Small intestine (tissue), 16 donors: ENCODE measurements at places on chromosomes 5 and 9. TPM values are rescaled to one million over a fixed set of nuclear protein-coding genes. Genes with fewer than 3 reads are reported as not detected.

DNA sequence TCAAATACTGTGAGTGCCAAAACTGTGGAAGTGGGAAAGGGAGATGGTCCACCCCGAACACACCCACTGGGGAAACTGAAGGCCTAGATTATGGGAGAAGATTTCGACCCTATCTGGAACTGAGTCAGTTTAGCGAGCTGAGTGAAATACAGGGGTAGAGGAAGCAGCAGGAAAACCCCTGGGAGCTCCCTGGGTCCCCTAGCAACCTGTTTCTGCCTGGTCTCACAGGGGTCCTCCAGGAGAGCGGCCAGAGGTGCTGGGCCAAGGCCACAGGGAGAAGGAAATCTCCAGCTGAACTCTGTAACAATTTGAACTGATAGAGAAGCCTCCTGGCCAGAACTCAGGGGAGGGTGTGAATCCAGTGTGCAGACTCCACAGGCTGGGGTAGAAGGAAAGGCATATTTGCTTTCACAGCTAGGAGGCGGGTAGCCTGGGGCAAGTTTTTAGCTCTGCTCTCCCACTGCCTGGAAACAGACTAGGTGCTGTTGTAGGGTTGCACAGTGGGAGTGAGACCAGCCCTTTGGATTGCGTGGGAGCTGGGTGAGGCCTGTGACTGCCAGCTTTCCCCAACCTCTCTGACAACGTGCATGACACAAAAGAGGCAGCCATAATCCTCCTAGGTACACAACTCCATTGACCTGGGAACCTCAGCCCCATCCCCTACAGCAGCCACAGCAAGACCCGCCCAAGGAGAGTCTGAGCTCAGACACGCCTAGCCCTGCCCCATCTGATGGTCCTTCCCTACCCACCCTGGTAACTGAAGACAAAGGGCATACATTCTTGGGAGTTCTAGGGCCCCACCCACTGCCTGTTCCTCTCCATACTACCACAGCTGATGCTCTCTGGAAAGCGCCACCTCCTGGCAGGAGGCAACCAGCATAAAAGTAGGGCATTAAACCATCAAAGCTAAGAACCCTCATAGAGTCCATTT lies 78.8 kb upstream of the GPBP1 start:
- H3K27me3 ChIP-seq: no peaks in the 10 kb centered on the region
- peak; percentile 86 for DNase-seq
- H3K27ac ChIP-seq: peak overlapping the region; percentile 43
- H3K4me1 ChIP-seq: peaks cover 11% of the 10 kb centered on the region
- H3K4me3 ChIP-seq: no peak overlapping the region

GRCh38 chr5:149583394-149583793 lies 2.1 kb downstream of the ARHGEF37 start:
- no peaks in the 10 kb centered on the region for H3K36me3 ChIP-seq
- no peaks in the 10 kb centered on the region for H3K27me3 ChIP-seq
- DNase-seq: no peak
- H3K4me3 ChIP-seq: no peak overlapping the region
- H3K27ac ChIP-seq: no peak overlapping the region
- peaks cover 8% of the 10 kb centered on the region for H3K4me1 ChIP-seq

- DNase-seq: peak; percentile 65
- H3K27ac ChIP-seq: peak overlapping the region; percentile 96
- H3K4me1 ChIP-seq: no peaks in the 10 kb centered on the region
- no peaks in the 10 kb centered on the region for H3K36me3 ChIP-seq
- peak overlapping the region; percentile 41 for H3K4me3 ChIP-seq
- no peaks in the 10 kb centered on the region for H3K27me3 ChIP-seq
Observed at GRCh38 chr9:21558615-21559401, 76.7 kb upstream of the IFNE start.

DNA sequence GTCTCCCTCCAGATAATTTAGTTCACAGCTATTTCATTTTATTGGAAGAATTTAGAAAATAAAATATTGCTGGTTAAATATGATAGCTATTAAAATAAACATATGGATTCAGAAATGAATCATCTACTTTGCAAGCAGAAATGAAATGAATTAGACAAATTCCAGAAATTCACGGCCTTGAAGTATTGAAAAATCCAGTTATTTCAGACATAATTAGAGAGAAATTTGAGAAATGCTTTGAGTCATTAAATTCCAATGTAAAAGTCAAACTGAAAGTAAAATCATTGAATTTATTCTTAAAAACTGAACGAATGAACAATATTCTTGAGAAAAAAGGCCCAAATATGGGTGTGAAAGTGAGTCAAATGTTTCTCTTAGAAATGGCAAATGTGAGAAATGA lies 632.6 kb upstream of the EDIL3 start:
- H3K27me3 ChIP-seq: no peaks in the 10 kb centered on the region
- DNase-seq: no peak
- no peaks in the 10 kb centered on the region for H3K4me1 ChIP-seq
- H3K27ac ChIP-seq: no peak overlapping the region
- H3K36me3 ChIP-seq: no peaks in the 10 kb centered on the region

DNA sequence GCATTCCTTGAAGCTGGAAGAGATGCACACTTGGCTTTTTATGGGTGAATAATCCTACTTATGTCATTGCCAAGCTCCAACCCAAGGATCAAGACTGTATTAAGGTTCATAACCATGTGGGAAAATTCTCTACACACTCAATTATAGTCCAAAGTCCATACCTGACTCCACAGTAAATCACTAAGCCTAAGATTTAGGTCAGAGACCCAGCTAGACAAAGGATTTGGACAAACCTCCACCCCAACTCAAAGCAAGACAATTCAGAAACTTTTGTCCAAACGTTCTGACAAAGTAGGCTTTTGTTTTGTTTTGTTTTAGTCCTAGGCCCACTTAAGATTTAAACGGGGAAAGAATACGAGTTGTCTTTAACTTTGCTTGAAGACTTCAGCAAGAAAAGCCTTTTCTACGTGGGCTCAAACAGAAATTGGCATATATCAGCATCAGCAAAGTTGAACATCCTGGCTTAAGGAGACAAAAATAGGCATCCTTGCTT lies 1.7 kb downstream of the MEGF9 start:
- H3K27me3 ChIP-seq: no peaks in the 10 kb centered on the region
- no peaks in the 10 kb centered on the region for H3K36me3 ChIP-seq
- H3K4me3 ChIP-seq: peak overlapping the region; percentile 91
- peak; percentile 84 for DNase-seq
- H3K4me1 ChIP-seq: peaks cover 14% of the 10 kb centered on the region

DNA sequence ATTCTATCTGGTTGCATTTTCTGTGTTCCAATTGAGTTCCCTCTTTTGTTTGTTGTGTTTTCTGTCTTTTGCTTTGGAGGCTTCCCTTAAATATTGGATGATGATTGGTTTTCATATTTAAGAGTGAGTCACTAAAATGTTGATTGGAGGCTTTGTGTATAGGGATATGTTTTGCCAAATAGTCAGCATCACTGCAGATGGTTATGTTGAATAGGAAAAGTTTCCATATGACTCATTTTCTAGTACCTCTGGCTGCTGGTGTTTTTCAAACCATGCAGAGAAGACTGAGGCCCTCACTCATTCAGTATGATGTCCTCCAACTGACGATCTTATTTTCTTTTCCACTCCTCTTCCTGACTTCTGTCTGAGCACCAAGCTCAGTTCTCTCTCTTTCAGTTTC lies 1290.0 kb downstream of the EFNA5 start:
- H3K27me3 ChIP-seq: no peaks in the 10 kb centered on the region
- no peaks in the 10 kb centered on the region for H3K4me1 ChIP-seq
- H3K27ac ChIP-seq: no peak overlapping the region
- no peaks in the 10 kb centered on the region for H3K36me3 ChIP-seq
- H3K4me3 ChIP-seq: no peak overlapping the region
- DNase-seq: no peak

DNA sequence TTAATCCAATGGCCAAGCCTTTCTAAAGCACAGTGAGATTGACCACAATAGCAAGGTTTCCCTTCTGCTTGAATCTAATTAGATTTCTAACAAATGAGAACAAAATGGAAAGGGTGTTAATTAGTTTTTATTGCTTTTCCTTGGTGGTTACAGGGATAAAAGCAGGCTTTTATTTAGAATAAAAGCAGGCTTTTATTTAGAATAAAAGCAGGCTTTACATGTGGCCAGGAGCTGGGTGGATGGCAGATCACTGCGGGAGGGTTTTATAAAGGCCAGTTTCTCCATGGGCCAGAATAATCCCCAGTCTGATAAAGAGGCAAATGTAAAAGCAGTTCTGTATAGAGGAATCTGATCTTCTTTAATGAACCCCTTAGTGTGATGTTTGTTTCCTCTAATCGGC lies 470.2 kb downstream of the TMEM232 start:
- DNase-seq: no peak
- no peaks in the 10 kb centered on the region for H3K36me3 ChIP-seq
- H3K27ac ChIP-seq: no peak overlapping the region
- no peaks in the 10 kb centered on the region for H3K27me3 ChIP-seq

GLDC gene
- polyA plus RNA-seq: 0.63 TPM

GRCh38 chr9:72984991-72985390 lies 32.1 kb upstream of the ALDH1A1 start:
- H3K4me1 ChIP-seq: peaks cover 9% of the 10 kb centered on the region
- H3K4me3 ChIP-seq: no peak overlapping the region

- H3K4me3 ChIP-seq: no peak overlapping the region
- no peaks in the 10 kb centered on the region for H3K36me3 ChIP-seq
- H3K27ac ChIP-seq: no peak overlapping the region
- peaks cover 2% of the 10 kb centered on the region for H3K4me1 ChIP-seq
- no peak for DNase-seq
- H3K27me3 ChIP-seq: no peaks in the 10 kb centered on the region
Observed at GRCh38 chr5:91361790-91362189, 21.3 kb downstream of the ARRDC3 start.

- H3K36me3 ChIP-seq: no peaks in the 10 kb centered on the region
- peak; percentile 14 for DNase-seq
- H3K4me1 ChIP-seq: no peaks in the 10 kb centered on the region
Observed at GRCh38 chr9:77907585-77907984, 124.0 kb downstream of the GNAQ start.

SNX2 gene
- polyA plus RNA-seq: 54.6 TPM

- H3K27ac ChIP-seq: no peak overlapping the region
- no peak overlapping the region for H3K4me3 ChIP-seq
- no peaks in the 10 kb centered on the region for H3K36me3 ChIP-seq
- H3K4me1 ChIP-seq: no peaks in the 10 kb centered on the region
- H3K27me3 ChIP-seq: no peaks in the 10 kb centered on the region
- DNase-seq: no peak
Observed at GRCh38 chr5:181088289-181088688, 42.7 kb downstream of the OR2V1 start.

GRCh38 chr5:141084487-141084989 lies 9.9 kb upstream of the PCDHB2 start:
- no peak overlapping the region for H3K4me3 ChIP-seq
- H3K36me3 ChIP-seq: no peaks in the 10 kb centered on the region
- no peaks in the 10 kb centered on the region for H3K27me3 ChIP-seq
- no peaks in the 10 kb centered on the region for H3K4me1 ChIP-seq

ZNF483 gene
- 0.51 TPM for polyA plus RNA-seq

- H3K36me3 ChIP-seq: no peaks in the 10 kb centered on the region
- H3K27ac ChIP-seq: no peak overlapping the region
- DNase-seq: no peak
- H3K4me3 ChIP-seq: no peak overlapping the region
- H3K4me1 ChIP-seq: no peaks in the 10 kb centered on the region
Observed at GRCh38 chr5:27171761-27172261, 133.4 kb upstream of the CDH9 start.
